ACHN (cell line): ENCODE measurements at places on chromosomes 5 and 9.

DNA sequence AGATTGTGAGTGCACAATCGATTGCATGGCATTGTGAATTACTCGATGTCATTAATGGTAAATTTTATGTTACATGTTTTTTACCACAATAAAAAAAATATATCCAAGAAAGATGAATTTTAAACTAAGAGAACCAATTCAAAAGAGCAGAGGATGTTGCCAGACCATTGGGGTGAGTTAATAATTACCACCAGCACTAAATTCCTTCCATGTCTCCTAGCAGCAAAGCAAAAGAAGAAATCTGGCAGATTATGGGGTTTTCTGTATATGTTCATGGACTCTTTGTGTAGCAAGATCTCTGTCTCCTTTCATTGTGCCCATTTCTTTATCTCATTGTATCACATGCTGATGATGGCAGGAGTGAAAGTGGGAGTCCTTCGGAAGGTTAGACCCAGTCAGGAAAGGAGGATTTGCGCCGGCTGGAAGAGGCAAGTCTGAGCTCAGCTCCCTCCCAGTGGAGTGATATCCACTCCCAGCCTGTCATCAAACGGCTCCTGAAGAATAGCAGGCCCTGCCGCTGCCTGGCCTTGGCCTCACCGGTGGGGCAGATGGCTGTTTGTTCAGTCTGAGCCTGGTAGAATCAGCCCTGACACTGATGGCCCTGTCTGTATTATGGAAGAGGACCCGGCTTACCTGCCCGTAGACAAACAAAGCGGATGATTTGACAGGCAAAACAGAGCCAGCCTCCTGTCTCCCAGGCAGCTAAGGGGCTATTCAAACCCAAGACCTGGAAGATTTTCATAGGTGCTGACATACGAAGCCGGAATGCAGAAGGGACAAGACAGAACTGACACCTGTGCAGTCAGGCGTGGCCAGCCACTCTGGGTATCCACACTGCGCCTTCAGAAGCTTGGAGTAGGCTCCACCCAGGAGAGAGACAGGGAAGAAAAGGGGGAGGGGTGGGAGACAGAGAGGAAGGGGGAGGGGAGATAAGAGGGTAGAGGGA lies 21.9 kb upstream of the FOXE1 start:
- DNase-seq: peak; percentile 38

GRCh38 chr5:74188351-74189105 lies 452.0 kb downstream of the ENC1 start:
- DNase-seq: no peak

DNA sequence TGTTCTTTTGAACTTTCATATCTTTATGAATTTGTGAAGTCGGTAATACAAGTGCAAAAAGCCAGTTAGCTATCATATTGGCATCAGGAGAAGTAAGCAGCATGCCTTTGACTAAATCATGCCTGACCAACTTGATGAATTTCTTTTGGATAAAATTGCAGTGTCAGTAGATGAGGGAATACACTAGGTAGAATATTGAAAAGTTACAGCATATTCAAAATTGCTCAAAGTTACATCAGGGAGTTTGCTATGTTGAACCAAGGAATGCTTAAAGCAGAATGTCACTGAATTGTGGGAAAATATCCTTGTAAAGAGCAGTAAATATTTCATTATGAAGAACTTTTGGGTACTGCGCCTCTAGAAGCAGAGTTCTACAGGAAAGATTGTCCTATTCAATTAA lies 87.1 kb upstream of the TLX3 start:
- DNase-seq: no peak

DNA sequence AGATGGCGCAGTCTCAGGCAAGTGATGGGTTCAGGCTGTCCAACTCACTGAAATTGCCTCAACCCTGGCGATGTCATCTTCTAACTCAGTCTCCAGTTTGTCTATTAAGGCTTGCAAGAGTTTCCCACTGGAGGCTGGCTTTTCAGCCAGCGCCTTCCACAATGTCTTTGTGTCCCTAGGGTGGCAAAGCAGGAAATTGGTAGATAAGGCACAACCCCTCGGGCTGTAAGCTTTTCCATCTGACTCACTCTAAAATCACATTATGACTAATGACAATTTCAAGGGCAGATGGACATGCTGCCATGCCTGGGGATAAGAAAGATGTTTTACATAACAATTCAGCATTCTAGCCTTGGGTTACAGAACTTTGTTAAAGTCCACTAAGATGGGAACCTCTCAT lies 61.9 kb downstream of the MROH2B start:
- DNase-seq: no peak

- no peak for DNase-seq
These were observed 848.0 kb downstream of the PTPRD start for GRCh38 chr9:9764821-9765220.

DNA sequence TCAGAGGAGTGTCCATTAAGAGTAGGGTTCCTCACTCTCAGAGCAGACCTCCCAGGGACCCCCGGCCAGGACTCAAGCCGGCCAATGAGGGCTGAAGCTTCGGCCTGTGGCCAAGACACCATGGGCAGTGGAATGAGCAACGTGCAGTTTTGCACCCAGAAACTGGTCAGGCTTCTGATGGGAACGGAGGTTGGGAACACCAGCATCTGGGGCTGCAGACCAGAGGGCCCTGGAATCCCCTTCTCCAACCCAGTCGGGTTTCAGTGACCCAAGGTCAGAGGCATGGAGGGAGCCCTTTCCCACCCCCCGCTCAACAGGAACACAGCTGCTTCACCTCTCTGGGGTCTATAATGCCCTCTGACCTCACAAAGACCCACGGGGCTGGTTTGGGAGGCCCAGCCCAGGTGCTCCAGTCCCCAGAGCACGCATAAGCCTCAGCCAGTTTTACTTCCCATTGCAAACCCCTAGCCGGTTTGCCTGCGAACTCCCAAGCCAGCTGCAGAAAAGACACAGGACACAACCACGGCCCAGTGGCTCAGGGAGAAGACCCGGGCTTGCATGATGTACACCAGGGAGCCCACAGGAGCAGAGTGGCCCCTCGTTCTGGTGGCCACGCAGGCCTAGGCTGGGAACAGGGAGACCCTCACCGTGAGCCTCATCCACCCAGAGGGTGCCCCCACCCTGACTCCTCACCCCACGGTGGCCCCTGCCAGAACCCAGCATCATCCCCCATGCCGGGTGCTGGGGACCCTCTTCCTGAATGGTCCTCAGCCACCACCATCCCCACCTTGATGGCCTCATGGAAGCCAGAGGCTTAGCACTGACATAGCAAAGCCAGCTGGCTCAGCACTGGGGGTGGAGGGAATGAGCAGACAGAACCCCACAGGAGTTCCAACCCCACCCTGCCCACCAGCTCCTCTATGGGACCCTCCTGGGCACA lies 30.6 kb downstream of the VAV2 start:
- no peak for DNase-seq

- no peak for DNase-seq
These were observed 2.9 kb downstream of the IQGAP2 start for GRCh38 chr5:76406014-76406413.

DNA sequence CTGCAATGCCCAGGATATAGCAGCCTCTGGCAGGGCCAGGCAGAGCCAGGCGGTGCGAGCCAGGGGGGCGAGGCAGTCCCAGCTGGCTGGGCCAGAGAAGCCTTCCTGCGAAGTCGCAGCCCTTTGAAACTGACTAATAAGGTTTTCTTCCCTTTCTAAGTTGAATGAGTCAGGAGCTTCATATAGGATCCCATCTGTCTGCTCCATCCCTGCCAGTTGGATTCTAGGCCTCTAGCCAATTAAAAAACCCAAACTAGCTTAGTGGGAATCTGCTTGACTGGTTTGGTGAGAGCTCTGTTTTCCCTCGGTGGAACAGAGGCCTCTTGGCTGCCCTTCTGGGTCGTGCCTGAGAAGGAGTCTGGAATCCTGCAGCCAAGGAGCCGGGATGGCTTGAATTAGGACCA lies 70.1 kb upstream of the RAPGEF1 start:
- DNase-seq: no peak

DNA sequence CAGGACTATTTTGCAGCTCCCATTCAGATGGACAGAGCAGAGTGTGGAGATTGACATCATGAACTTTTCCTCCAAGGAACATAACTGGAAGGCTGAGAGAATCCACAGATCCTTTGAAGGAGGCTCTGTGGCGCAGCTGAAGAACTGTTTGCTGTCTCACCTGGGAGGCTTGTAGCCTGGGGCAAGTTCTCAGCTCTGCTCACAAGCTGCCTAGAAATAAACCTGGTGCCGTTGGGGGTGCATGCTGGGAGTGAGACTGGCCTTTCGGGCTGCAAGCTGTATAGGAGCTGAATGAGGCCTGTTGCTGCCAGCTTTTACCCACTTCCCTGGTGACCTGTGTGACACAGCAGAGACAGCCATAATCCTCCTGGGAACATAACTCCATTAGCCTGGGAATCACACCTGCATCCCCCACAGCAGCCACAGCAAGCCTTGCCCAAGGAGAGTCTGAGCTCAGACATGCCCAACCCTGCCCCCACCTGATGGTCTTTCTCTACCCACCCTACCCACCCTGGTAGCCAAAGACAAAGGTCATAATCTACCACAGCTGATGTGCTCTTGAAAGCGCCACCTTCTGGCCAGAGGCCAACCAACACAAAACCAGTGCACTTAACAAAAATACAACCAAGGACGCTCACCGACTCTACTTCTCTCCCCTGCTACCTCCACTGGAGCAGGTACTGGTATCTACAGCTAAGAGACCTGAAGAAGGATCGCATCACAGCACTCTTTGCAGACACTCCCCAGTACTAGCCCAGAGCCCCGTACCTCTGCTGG lies 205.1 kb upstream of the MRPS30 start:
- DNase-seq: no peak

DNA sequence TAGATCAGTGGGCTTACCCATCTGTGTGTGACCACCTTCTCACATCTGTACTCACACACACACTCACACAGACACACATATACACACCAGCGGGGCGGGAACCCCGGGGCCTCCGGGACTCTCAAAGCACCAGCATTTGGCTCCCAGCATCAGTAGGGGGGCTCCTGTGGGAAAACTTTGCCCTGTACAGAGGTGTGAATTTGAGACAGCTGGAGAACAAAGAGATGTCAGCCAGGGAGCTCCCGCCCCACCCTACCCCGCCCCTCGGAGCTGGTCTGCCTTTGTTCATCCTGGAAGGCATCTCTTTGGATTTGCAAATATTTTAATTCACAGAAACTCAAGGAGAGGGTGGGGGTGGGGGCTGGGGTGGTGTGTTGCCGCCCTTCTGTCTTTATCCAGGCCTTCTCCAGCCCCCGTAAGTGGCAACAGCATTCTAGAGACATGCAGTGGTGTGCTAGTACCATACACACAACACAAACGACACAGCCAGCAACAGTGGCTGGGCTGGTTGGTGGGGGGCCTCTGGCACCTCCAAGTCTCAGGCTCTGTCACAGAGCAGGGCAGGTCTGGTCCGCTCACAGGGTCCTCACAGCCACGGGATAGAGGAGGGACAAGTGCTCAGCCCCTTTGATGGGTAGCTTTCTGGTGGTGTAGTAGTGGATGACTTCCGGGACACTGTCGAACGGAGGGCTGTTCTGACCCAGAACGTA lies 15.5 kb upstream of the SLC25A51 start:
- DNase-seq: no peak

DNA sequence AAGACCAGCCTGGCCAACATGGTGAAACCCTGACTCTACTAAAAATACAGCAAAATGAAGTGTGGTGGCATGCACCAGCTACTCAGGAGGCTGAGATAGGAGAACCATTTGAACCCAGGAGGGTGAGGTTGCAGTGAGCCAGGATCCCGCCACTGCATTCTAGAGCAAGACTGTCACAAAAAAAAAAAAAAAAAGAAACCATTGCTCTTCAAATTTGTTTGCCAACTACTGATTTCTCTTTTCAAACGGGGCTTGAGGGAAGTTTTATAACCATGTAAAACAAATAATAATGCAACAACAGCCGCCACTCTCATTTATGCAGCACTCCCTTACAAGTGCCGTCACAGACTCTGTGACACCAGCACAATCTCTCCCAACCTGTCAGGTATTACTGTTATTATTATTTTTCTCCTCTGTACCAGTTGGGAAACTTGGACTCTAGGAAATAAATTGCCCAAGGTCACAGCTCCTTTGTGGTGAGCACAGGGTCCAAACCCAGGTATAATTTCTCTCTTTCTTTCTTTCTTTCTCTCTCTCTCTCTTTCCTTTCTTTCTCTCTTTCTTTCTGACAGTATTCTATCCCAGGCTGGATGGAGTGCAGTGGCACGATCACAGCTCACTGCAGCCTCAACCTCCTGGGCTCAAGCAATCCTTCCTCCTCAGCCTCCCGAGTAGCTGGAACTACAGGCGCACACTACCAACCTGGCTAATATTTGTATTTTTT lies 25.4 kb downstream of the SERINC5 start:
- no peak for DNase-seq

DNA sequence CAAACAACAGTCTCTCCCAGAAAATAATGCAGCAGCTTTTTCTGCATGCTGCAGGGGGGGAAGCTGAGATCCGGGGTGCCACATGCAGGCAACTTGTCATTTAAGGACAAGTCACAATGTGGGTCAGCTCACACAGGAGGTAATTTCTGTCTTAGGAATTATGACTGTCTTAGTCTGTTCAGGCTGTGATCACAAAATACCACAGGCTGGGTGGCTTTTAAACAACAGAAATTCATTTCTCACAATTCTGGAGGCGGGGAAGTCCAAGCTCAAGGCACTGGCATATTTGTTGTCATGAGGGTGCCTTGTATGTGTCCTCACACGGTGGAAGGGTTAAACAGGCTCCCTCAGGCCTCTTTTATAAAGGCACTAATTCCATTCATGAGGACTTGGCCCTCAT lies 127.7 kb downstream of the DIRAS2 start:
- DNase-seq: no peak

GRCh38 chr5:77409870-77410621 lies 82.1 kb downstream of the WDR41 start:
- DNase-seq: no peak
